ENCODE measurements at places on chromosomes 1 and 21.

- DNase-seq: no peak
Observed at GRCh38 chr1:50295566-50295965, 127.7 kb downstream of the DMRTA2 start.

- DNase-seq: no peak
Observed at GRCh38 chr1:221801251-221801661, 59.4 kb upstream of the DUSP10 start.

GRCh38 chr1:15014516-15014915 lies 139.0 kb upstream of the TMEM51 start:
- no peak for DNase-seq

GRCh38 chr1:111990026-111990877 lies 784 bp upstream of the KCND3 start:
- no peak for DNase-seq

DNA sequence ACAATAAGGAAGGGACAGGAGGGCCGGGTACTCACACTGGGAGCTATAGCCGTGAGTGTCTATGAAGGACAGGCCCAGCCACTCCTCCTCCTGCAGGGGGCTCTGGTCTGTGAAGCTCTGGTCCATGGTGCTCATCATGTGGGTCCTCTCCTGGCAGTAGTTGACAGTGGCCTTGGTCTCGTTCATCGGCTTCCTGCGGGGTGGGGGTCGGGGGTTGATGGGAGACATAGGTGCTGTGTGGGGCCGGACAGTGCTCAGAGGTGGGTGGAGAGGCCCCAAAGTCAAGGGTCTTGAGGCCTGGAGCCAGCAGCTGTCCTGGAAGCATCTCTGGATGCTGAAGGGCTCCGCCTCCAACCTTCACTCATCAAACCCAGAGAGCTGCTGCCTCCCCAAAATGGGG lies 260.4 kb downstream of the PTPRU start:
- no peak for DNase-seq
